T-helper 17 cell (primary cell): ENCODE measurements at places on chromosomes 3 and 15.

GRCh38 chr3:52088445-52089367 lies 32.3 kb upstream of the DUSP7 start:
- DNase-seq, result no peak

DNA sequence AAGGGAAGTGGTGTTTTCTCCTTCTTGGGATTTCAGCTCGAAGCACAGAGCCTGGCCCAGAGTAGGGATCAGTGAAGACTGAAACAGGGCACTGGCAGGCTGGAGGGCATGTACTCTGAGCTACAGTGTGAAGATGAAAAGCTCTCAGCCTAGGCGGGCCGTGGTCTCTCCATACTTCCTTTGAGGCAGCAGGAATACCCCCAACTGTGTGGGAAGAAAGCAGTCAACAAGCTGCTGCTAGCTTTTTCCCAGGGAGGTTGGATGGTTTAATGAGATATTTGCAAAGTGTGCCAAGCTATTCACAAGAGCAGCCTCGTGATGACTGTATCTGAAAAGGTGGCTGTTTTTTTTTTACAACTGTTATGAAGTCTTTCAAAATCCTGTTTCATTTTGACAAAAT lies 47.2 kb downstream of the NMNAT3 start:
- DNase-seq, result no peak

DNA sequence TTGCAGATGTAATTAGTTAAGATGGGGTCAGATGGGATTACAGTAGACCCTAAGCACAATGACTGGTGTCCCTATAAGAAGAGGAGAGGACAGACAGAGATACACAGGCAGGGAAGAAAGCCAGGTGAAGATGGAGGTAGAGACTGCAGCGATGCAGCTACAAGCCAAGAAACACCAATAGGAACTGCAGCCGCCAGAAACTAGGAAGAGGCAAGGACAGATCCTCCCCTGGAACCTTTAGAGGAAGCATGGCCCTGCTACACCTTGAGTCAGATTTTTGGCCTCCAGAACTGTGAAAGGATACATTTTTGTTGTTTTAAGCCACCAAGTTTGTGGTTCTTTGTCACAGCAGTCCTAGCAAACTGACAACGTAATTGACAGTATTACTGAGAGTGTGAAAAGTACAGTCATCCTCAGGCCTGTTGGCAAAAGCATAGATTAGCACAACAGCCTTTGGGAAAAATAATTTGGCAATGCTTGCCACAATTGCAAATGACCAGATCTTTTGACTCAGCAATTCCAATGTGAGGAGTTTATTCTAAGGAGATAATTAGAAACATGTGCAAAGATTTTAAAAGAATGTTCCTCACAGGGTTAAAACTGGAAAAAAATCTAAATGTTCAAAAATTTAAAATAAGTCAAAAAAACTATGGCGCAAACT lies 82.6 kb upstream of the TJP1 start:
- DNase-seq, result no peak

DNA sequence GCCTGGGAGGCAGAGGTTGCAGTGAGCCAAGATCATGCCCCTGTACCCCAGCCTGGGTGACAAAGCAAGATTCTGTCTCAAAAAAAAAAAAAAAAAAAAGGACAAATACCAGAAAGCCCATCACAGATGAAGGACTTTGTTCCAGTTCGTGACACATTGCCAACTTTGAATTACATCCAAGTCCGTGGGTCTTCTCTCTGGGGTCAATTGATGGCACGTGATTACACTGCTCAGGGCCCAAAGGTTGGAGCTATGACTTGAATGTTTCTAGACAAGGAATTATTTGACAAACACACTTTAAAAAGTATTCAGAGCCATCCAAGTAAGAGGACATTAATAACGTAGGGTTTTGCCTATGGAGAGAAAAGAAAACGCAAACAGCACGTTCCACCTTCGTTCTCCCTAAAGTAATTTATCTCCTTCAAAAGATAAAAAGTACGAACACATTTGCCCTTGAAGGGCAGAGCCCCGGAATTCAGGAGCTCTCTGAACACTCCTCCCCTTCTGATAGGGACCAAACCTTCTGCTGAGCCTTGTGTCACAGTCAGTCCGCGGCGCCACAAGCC lies 31.3 kb upstream of the ST3GAL6 start:
- DNase-seq, result no peak

- no peak for DNase-seq
These were observed 176.6 kb downstream of the NSMCE3 start for GRCh38 chr15:29093065-29093435.

DNA sequence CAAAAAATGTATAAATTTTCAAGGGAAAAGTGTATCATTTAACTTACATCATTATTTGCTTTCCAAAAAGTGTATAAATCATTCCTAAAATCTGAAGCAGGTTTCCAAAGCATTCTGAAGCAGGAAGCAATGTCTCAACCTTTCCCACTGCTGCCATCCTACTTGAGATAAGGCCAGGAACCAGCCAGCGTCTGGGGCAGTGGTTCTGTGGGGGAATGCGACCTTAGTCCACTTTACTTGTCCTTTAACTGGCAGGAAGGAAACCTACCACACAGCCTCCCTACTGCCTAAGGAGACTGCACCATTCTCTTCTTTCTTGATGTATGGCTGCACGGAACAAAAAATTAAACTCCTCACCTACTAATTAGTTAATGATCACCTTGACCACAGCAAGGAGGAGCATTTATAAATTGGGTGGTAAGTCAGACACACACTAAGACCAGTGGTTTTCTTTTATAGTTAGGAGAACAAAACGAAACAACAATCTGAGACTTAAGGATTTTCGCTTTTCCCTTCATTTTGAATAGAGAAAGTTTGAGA lies 3.7 kb downstream of the SORD start:
- no peak for DNase-seq

GRCh38 chr15:82106679-82107078 lies 60.9 kb upstream of the MEX3B start:
- DNase-seq, result no peak

DNA sequence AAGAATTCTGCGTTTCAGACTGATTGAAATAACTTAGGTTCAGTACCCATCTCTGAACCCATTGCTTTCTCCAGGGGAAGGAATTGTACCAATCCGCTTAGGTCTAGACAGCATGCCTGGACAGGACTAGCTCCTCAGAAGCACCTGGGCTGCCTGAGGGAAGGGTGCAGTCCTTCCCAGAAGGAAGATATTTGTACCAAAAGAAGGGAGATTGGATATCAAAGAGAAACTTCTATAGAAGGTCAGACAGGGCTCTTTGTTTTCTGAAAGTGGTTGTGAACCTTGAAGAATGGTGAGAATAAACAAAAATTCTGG lies 133.8 kb upstream of the LRTM1 start:
- no peak for DNase-seq

GRCh38 chr3:162507397-162507796 lies 1010.8 kb downstream of the OTOL1 start:
- no peak for DNase-seq

GRCh38 chr3:171774521-171774920 lies 35.8 kb downstream of the PLD1 start:
- DNase-seq, result no peak
